ENCODE measurements at places on chromosomes 11 and 22.

- DNase-seq = no peak
Measured at GRCh38 chr11:125272821-125273220, 108.3 kb downstream of the PKNOX2 start.

DNA sequence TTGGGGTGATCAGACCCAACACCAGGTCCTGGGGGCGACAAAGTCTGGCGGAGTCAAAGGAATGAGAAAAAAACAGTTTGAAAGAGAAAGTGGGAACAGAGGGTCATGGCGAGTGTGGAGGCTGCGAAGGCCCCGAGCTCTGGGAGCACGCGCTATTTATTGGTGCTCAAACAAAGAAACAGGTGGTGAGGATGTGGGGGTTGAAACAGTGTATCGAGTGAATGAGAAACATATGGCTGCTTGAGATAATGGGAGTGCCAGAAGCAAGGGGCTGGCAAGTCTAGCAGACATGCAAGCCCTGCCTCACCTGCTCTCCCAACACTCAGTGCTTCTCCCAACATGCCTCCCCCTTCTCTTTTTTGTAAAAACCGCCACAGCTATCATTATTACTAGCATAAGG lies 7.8 kb upstream of the DUSP18 start:
- no peak for DNase-seq

- DNase-seq = no peak
Measured at GRCh38 chr11:41920374-41920773, 460.9 kb upstream of the LRRC4C start.

GRCh38 chr11:64726211-64726641 lies 3.2 kb upstream of the NRXN2 start:
- no peak for DNase-seq

DNA sequence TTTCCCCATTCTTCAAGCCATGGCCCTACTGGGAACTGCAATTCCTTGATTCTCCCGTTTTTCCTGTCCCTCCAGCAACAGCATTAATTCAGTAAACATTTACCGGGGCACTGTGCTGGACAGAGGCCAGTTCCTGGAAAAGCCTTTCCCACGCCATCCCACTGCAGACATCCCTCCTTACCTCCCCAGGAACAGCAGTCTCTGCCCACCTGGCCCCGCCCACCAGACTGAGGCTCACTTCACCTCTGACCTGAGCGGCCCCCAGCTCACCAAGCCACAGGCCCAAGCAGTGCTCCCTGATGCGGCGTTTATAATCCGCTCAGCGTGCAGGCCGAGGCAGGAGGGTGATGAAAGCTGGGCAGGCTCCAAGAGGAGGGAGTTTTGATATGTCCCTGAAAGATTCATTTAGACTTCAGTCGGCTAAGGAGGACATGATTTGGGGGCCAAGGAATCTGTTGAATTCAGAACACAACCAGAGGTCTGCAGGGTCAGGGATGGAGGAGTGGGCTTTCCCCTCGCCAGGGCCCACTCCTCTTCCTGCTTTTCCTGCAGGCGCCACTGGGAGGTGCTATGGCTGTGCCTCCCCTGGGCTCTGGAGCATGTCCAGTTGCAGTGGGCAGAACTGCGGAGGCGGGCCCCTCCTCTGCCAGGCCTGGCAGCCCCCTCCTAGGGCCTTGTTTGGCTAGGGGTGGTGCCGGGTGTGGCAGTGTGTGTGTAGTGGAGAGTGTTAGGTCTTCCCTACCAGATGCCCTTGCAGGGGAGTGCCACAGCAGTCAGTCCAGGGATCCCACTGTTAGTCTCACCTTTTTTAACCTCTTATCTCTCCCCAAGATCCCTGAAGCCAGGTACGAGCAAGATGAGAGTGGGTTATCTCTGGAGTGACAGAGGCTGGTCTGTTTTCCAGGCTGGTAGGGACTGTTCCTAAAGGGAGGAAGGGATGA lies 1.4 kb upstream of the TAGLN start:
- no peak for DNase-seq

GRCh38 chr11:9438611-9439010 lies 22.2 kb upstream of the ZNF143 start:
- DNase-seq = no peak

DNA sequence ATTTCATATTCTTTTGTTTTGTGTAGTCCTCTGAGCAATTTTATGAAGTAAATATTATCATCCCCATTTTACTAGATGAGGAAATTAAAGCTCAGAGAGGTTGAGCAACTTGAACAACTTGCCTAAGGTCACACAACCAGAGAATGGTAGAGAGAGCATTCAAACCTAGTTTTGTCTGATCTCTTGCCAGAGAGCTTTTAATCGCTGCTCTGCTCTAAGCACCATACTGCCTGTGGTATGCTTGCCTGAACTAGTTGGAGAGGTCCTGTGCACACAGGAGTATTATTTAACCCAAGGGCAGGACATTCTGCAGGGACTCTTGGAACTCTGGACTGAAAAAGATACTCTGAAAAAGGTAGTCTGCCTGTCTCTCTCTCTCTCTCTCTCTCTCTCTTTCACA lies 38.5 kb downstream of the TRAF6 start:
- no peak for DNase-seq

DNA sequence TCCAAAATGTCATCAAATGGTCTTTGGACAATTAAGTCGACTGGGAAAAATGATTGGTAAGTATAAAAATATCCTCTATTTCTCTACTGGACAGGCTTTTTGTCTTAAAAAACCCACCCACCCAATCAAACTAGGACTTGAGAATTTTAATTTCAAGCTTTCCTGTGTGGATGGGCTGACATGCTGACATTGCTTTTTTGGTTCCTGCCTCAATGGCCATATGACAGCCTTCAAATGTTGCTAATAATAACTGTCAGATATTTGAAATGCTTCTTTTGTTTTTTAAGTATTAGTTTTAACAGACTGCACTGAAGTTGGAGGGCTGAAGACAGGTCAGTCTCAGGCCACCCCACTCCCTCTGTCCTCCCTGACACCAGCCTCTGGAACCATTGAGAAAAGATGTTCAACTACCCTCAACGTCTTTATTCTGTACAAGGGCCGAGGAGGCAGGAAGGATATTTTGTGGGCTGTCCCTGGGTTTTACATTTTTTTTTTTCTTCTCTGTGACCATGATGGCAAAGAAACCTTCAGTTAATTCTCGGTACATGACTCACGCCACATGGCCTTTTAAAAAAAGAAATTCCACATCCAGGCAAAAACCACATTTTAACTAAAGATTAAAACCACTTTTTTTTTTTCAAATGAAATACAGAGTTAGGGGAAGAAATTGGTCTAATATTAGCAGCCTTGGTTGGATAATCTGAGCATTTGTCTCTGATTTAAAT lies 130.4 kb downstream of the SLC1A2 start:
- DNase-seq = no peak

DNA sequence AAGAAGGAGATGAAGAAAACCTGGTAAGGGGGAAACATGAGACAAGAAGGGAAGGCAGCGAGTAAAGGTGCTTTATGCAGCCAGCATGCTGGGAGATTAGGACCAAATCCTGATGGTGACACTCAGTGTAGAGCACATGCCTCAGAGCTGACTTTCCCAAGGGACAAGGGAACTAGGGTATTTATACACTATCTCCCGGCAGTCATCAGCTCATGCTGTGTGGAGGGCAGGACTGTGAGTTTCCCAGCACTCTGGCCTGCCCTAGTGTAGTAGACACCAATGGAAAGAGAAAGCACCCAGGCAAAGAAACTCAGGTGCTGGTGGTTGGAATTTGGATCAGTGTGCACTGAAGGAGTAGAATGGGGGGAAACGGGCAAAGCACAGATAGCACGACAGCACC lies 128.3 kb upstream of the CSNK2A3 start:
- no peak for DNase-seq

- DNase-seq = peak; percentile 92
Measured at GRCh38 chr22:19891317-19892256, 36.9 kb upstream of the GNB1L start.

- no peak for DNase-seq
Measured at GRCh38 chr11:18669219-18669596, 29.4 kb upstream of the TMEM86A start.

- no peak for DNase-seq
Measured at GRCh38 chr11:80559942-80560341, 1119.1 kb upstream of the TENM4 start.

DNA sequence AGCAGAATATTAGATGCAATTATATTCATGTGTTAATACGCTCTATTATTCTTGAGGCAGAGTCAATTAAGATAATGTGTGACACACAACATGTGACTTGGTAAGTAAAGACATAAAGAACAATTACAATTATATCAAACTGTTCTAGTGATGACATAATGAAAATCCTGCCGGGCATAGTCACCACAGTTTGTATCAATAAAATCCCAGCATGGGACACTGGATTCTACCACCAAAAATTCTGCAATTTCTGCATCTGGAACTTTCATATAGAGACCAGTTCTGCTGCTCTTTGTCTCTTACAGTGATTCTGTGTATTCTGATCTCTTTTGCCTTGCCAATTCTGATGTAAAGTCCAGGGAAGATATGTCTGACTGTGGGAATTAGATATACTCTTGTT lies 495.6 kb upstream of the LRRC4C start:
- DNase-seq = no peak

DNA sequence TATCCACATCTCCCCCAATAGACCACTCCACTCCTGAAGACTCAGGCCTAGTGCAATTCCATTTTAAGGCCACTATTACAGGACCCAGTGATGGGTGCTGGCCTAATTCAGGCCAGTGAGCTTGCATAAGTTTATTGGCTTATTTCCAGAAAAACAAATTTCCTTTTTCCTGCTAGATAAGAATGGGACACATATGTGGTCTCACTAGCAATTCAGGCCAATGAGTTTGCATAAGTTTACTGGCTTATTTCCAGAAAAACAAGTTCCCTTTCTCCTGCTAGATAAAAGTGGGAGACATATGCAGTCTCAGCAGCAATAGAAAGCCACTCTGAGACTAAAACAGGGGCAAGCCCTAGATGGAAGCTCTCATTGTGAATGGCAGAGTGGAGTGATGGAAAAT lies 22.4 kb downstream of the ADM start:
- no peak for DNase-seq

GRCh38 chr11:114622858-114623257 lies 27.3 kb upstream of the NXPE4 start:
- no peak for DNase-seq

- no peak for DNase-seq
Measured at GRCh38 chr11:125955856-125956255, 10.0 kb downstream of the VSIG10L2 start.

DNA sequence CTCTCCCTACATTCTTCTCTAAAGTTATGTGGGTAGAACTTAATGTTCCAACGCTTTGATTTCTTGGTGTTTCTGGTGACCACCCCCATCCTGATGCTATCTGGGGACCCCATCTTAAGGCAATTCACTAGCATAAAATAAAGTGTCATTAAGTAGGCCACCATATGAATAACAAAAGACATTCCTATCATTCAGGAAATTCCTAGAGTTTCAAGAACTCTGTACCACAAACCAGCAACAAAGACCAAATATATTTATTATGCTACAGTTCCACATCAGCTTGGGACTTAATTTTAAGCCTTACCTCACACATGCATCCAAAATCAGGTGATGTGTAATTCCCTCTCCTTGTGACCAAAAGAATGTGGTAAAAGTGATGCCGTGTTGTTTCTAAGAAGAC lies 254.6 kb upstream of the LRRC4C start:
- DNase-seq = no peak

- DNase-seq = no peak
Measured at GRCh38 chr11:96222102-96222501, 120.9 kb downstream of the MAML2 start.

DNA sequence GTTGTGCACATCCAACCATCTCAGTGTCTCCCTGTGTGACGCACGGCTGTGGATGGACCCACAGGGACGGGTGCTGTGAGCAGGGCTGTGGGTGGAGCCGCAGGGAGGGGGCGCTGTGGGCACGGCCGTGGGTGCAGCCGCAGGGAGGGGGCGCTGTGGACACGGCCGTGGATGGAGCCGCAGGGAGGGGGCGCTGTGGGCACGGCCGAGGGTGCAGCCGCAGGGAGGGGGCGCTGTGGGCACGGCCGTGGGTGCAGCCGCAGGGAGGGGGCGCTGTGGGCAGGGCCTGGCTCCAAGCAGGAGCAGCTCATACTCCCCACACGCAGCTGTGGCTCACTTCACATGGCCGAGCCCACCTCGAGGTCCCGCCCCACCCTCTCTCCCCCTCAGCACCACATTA lies 6.0 kb upstream of the MAPK11 start:
- peak; percentile 79 for DNase-seq

DNA sequence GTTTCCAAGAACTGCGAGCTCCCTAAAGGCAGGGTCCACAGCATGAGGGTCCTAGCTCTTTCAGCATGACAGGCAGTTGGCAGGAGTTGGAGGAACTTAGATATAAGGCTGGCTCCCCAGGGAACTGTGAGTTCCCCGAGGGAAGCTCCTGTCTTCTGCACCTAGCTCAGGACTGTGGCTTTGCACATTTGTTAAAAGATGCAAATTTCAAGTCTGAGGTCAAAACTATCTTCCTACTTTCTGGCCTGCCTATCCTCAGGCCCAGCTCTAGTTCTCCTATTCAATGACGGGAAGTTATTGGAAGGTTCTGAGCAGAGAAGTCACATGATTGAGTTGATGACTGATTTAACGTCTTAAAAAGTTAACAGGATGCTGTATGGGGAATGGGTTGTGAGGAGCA lies 11.7 kb upstream of the UCP3 start:
- no peak for DNase-seq

DNA sequence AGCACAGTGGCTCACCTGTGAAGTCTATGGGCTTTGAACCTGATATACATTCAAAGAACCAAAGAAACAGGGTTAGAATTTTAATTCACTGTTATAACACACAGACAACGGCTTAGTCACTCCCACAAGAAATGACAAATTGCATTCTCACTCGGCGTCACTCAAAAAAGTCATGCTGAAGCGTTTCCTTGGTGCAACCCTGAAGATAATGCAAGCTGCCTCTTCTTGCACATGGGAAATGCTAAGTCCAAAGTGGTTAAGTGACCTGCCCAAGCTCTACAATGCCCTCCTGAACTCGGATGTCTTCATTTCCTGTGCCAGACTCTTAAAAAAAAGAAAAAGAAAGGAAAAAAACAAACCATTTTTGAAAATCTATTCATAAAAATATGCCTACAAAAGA lies 10.0 kb downstream of the LGR4 start:
- DNase-seq = no peak

DNA sequence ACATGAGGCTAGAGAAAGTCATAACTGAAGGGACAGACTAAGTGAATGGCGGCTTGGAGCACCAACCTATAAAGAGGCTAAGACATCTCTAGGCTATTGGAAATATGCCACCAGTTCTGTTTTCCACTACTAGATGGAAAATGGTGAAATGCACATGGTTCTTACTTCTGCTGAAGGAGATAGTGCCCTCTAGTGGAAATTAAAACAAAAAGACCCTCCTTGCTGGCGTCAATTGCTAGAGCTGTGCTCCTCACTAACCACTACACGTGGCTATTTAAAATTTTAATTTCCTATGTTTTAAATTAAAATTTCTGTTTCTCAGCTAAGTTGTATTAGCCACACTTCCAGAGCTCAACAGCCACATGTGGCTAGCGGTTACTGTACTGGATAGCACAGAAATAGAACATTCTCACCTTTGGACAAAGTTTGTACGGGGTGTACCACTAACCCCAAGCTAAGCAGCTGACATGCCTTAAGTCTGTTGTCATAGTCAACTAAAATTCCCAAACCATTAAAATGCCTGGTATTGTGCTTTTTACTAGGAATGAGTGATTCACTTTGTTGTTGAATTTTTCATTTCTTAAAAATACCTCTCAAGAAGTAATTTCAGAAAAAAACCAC lies 34.1 kb upstream of the CALCA start:
- DNase-seq = no peak

- no peak for DNase-seq
Measured at GRCh38 chr11:59923813-59924212, 14.4 kb upstream of the OOSP1 start.

Measured in GM13977 (cell line).